ENCODE measurements at places on chromosomes 1 and 21.

DNA sequence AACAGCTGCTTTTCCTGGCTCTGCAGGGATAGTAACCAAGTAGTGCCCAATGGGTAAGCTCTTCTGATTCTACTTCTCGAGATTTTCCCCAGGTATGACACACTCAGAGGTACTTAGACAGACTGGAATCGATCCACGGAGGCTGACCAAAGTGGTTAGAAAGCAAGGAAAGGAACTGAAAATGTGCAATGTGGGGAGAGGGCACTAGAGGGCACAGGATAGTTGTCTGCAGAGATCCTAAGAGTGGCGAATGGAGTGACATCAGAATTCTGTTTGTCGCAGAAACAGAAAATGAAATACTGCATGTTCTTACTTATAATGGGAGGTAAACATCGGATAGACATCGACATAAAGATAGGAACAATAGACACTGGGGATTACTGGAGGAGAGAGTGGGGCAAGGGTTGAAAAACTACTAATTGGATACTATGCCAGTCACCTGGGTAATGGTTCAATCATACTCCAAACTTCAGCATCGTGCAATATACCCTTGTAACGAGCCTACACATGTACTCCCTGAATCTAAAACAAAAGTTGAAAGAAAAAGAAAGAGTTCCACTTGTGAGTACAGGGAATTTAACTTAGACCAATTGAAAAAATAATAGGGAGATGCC is 23.3 kb downstream of the CYP2J2 start:
- no peak for DNase-seq

GRCh38 chr1:221998186-221998612 is 256.3 kb upstream of the DUSP10 start:
- no peak for DNase-seq

GRCh38 chr1:181087400-181087901 is 1.0 kb upstream of the IER5 start:
- no peak for DNase-seq

- no peak for DNase-seq
These were observed 3.6 kb downstream of the C1orf232 start for GRCh38 chr1:26164861-26165842.

DNA sequence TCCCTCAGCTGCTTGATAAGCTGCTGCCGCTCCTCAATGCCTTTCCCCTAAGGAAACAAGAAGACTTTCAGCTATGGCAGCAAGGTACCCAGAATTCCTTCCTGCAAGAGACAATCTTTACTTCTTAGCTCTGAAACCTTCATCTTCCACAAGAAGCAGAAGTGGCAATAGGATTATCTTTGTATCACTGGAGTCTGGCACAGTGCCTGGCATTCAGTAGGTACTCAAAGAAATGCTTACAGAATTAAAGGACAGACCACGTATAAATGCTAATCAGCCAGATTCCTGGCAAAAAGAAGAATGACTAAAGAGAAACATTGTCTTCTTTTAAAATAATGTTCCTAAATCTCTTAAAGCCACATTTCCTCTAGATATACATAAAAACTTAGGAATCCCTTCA is 43.7 kb downstream of the SLC27A3 start:
- no peak for DNase-seq

GRCh38 chr1:80403471-80403893 is 1397.0 kb upstream of the ADGRL4 start:
- no peak for DNase-seq

- DNase-seq = no peak
These were observed 42.2 kb upstream of the COL18A1 start for GRCh38 chr21:45362748-45363145.

DNA sequence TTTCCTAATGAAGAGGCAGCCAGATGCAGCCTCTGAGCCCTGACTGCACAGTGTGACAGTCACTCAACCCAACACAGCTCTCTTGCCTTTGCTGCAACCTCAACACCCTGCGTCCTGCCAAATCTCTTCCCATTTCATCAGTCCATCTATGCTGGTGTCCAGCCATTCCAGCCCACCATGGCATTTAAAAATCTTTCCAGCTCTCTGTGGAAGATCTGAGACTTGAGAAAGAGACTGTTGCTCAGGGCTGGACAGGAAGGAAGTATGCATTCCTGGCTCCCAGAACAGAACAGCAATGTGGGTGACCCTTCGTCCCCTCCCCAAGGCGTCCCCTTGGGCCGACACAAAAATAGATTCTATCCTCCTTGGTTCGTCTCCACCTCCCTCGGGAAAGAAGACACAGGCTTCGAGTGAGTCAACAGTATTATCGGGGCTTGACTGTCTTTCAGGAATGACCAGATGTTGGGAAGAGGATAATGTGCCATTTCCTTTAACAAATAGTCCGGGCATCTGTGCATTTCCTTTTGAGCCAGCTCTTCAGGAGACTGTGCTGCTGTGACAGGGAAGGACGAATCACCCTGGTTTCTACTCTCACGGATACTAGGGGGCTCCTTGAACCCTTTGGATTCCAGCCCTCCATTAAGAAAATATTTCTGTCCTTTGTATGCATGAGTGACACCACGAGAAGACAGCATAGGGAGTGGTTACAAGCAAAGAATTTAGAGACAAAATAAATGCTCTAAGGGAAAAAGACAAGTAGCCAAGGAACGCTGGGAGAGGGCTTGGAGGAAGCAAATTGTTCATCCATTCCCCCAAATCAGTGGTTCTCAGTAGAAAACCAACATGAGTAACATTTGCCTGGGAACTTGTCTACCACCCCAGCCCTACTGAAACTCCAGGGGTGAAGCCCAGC is 111.4 kb upstream of the CDC42BPA start:
- no peak for DNase-seq

- DNase-seq = no peak
These were observed 45.7 kb upstream of the TSPAN2 start for GRCh38 chr1:115134850-115135480.

DNA sequence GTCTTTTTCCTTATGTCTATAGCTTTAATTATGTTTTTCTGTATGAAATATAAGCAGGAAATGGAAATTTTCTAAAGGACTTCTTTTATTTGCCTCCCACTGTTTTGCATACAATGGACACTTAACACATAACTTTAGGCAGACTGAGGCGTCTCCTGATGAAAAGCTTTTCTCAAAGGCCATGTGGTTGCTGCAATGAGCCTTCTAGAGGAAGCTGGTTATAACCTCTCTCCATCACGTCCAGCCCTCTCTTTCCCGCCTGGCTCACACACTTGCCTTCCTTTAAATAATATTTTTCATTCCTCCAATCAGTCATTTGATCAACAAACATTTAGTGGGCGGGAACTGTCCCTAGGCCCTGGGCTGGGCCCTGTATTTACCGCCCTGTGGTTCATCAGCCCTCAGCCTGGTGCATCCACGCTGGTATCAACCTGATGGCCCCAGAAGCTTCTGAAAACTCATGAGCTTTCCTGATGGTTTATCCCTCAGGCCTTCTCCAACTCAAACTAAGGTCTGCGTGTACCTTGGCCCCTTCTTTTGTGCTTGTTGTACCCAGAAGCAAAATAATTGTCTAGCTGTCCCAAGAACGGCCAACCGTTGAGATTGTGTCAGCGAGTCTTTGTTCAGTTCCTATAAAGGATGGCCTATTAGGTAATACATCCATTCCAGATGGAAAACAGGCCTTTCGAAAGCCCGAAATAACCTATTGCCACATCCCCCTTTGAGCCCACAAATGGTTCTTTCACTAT is 75.3 kb upstream of the LYST start:
- DNase-seq = no peak

DNA sequence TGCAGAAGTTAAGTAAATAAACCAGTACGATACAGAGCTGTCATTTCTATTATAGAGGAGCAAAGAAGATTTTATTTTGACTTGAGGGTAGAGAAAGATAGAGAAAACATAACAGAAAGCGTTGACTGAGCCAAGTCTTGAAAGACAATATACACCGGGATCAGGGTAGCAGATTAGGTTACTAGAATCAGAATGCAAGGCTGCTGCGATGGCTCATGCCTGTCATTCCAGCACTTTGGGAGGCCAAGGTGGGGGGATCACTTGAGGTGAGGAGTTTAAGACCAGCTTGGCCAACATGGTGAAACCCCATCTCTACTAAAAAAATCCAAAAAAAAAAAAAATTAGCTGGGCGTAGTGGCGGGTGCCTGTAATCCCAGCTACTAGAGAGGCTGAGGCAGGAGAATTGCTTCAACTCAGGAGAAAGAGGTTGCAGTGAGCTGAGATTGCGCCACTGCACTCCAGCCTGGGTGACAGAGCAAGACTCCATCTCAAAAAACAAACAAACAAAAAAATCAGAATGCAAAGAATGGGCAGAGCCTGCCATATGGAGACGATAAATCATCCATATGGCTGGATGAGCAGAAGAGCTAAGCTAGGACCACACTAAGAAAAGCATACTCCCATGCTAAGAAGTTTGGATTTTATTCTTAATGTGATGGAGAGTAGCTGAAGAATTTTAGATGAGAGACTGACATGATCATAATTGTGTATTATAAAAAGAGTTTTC is 9.9 kb upstream of the ABCD3 start:
- DNase-seq = no peak

- no peak for DNase-seq
These were observed 10.6 kb upstream of the NADK start for GRCh38 chr1:1788646-1789431.

GRCh38 chr21:26795866-26796329 is 49.3 kb downstream of the ADAMTS1 start:
- no peak for DNase-seq

- no peak for DNase-seq
These were observed 33.5 kb upstream of the ACTRT2 start for GRCh38 chr1:2987773-2988172.

- DNase-seq = no peak
These were observed 76.6 kb downstream of the RAB3GAP2 start for GRCh38 chr1:220195701-220196100.

DNA sequence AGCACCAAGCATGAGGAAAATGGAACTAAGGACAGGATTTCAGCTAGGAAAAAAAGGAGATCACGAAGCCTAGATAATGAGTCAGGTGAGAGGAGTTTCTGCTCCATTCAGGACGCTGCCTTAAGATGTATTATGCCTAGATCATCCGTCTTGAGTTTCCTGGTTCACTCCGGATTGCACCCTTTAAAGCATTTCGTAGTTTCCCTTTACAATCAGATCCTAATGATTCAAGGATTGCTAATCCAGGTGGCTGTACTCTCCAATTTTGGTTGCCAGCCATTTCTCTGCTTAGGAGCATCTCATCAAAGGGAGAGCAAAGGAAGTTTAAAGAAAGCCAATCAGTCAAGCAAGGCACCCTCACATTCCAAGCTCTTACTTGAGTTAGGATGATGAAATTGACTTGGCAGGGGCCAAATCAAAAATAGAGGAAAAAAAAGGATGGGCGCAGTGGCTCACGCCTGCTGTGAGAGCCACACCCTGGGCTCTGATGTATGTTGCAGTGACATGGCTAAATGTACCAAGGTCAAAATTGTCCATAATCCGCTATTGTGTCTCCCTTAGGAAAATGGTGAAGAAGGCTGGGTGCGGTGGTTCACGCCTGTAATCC is 156.9 kb upstream of the SOD1 start:
- DNase-seq = no peak

DNA sequence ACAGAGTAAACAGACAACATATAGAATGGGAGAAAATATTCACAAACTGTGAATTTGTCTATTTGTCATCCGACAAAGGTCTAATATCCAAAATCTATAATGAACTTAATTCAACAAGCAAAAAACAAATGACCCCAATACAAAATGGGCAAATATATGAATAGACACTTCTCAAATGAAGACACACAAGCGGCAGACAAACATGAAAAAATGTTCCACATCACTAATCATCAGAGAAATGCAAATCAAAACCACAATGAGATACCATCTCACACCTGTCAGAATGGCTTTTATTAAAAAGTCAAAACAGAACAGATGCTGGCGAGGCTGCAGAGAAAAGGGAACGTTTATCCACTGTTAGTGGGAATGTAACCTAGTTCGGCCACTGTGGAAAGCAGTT is 72.7 kb downstream of the SMYD3 start:
- DNase-seq = no peak

- DNase-seq = no peak
These were observed 18.5 kb downstream of the NPHP4 start for GRCh38 chr1:5973771-5974170.

DNA sequence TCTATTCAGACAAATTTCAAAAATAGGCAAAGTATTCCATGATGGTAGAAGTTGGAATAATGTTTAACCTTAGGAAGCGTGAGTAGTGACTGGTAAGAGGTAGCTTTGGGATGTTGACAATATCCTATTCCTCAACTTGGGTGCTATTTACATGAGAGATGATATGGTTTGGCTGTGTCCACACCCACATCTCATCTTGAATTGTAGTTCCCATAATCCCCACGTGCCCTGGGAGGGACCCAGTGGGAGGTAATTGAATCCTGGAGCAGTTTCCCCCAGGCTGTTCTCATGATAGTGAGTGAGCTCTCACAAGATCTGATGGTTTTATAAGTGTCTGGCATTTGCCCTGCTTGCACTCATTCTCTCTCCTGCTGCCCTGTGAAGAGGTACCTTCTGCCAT is 67.3 kb downstream of the PLPPR4 start:
- no peak for DNase-seq

GRCh38 chr1:10432910-10433700 is 2.9 kb downstream of the CENPS start:
- no peak for DNase-seq

GRCh38 chr1:66373157-66373591 is 160.8 kb upstream of the SGIP1 start:
- DNase-seq = no peak

GRCh38 chr1:194647118-194647517 is 1460.7 kb upstream of the B3GALT2 start:
- DNase-seq = no peak

DNA sequence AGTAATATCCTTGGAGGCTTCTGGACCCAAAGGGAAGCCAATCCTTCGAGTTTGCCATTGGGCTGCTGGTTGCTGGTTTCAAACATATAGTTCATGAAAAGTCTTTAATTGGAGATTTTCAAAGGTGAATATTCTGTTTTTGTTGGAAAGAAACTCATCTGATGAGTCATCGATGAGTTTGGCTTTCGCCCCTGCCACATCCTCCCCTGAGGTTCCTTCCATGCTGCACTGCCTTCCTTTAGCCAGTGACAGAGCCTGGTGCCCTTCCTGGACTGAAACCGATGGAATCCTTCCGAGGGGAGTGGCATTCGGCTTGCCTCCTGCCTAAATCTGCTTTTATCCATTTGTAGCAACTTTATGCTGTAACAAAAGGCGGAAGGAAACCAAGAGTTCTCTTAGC is 550.0 kb downstream of the KIF26B start:
- no peak for DNase-seq
